ENCODE measurements at places on chromosomes 5 and 9.
A peak's percentile ranks its signal among the peaks of the same experiment; 100 is the strongest.

GRCh38 chr9:237858-238345, 23.2 kb downstream of the DOCK8 start:
- DNase-seq, result no peak

DNA sequence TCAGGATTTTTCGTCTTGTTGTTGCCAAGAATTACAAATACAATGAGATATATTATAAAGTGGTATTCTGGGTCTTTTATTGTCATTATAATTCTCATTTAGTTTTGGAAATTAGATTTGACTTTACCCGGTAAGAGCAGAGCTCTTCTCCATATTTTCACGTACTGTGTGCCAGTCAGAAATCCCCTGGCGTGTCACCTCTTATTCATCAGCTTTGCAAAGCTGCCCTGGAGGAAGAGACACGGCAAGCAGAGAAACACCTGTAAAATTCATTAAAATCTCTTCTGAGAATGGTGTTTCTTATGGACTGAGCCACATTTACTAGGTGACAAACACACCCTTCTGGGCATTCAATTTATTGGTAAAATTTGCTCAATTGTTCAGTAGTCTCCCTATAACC, 440.4 kb downstream of the HINT1 start:
- no peak for DNase-seq

DNA sequence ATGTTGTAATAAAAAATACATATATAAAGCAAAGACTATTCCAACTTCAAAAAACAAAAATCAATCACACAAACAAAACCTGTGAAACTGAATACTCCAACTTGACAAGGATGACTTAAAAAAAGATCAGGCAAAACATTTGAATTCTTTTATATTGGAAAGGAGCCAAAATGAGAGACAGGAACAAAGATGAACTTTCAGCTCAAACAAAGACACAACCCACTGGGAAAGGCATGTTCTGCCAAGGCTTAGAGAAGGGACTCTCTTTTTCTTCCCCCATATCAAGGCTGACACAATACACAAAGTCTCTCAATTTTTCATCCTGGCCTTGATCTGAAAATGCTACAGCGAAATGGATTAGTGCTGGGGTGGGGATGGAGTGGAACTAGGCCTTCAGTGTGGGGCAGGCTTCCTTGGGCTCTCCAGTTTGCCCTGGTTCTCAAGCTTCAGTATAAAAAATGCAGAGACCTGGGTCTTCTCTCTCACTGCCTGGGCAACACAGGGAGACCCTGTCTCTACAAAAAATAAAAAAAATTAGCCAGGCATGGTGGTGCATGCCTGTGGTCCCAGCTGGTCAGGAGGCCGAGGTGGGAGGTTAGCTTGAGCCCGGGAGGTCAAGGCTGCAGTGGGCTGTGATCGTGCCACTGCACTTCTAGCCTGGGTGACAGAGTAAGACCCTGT, 11.6 kb upstream of the FAM169A start:
- no peak for DNase-seq

DNA sequence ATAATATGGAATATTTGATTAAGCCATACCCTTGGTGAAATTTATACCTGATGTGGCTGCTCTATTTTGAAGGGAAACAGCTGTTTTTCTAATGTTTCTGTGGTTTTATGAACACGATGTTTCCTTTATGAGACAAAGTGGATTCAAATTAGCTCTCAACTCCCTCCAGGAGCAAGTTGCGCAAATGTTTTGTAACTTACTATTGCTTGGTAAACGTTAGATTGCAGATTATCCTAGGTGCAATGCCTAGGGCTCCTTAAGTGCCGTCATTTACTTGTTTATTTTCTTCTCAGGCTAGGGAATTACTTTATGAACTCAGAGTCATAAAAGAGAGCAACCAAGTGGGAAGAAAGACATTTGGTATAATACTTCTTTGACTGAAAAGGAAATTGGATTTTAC, 763.1 kb downstream of the TAF11L14 start:
- no peak for DNase-seq

DNA sequence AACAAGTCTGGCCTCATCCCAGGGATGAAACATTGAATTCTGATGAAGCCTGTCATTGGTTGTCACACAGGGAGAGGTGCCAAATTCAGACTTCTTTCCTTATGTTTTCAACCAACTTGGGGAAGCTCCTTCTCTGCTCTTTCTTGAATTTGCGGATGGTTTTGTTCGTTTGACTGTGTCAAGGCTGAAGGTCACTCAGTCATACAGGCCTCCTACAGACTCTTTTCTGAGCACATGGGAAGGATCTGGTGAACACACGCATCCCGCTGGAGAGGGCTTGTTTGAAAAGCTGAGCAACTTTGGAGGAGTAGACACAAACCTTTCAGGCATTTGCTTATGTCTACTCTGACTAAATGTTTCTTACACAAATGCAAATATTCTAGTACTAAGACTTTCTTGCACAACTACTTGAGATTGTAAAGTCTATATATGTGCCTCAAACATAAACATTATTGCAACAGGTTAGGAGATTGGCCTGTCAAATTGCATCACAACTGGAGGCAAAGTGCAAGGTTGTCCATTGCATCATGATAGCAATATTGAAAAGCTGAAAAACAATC, 151.5 kb upstream of the NR3C1 start:
- no peak for DNase-seq

- DNase-seq, result no peak
These were observed 353.4 kb upstream of the PANK3 start for GRCh38 chr5:168932400-168933189.

GRCh38 chr9:133935328-133936005, 56.7 kb downstream of the VAV2 start:
- no peak for DNase-seq

- no peak for DNase-seq
These were observed 1161.7 kb upstream of the DMAC1 start for GRCh38 chr9:8961186-8961851.

GRCh38 chr5:14753292-14753691, 88.8 kb downstream of the OTULIN start:
- no peak for DNase-seq

DNA sequence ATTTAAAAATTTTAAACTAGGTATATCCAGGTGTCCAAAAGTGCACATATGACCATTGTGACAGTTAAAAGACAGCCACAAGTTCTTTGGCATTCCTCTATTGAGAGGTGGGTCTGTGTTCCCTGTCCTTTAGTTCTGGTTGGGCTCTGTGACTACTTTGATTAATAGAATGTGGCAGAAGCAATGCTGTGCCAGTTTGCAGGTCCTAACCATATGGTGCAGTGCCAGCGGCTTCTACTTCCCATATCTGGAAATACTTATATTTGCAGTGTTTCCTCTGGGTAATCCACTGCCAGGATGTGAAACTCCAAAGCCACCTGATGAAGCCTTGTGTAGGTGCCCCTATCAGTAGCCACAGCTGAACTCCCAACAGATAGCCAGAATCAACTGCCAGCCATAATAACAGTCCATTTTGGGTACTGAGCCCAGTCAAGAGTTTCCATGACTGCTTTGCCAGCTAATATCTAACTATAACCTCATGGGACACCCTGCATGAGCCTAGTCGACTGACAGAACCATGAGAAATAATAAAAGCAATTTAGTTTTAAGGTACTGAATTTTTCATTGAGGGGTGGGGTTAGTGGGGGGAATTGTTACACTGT, 361.0 kb upstream of the SEMA6A start:
- no peak for DNase-seq

- DNase-seq, result no peak
These were observed 36.3 kb downstream of the ERGIC1 start for GRCh38 chr5:172870291-172870714.

DNA sequence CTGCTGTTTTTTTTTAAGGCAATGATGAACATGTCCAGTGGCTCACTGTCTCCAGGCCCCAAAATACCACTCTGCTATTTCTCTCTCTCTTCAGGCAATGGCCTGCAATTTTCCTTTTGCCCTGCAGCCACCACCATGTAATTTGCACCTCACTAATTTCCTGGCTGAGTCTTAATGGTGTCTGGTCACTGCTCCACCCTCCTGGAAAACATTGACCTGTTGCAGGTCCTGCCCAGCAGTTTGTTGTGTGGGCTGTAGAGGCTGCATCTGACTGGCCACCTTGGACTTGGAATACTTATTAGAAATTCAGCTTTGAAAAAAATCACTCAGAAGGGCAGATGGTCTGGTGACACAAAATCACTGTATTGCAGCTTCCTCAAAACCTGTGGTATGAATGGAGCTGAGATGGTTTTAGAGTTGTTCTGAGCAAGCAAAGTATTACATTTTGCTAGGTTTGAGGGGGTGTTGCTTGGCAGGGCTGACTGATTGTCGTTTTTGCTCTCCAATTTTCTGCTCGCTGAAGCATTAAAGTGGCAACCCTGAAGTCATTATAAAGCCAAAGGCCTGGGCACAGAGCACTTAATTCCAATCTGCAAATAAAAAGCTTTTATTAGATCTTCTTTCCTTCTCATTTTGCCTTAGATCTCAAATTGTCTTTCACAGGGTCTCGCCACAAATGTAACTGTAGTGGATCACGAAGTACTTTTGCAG, 134.8 kb downstream of the TMEM174 start:
- peak; percentile 56 for DNase-seq

DNA sequence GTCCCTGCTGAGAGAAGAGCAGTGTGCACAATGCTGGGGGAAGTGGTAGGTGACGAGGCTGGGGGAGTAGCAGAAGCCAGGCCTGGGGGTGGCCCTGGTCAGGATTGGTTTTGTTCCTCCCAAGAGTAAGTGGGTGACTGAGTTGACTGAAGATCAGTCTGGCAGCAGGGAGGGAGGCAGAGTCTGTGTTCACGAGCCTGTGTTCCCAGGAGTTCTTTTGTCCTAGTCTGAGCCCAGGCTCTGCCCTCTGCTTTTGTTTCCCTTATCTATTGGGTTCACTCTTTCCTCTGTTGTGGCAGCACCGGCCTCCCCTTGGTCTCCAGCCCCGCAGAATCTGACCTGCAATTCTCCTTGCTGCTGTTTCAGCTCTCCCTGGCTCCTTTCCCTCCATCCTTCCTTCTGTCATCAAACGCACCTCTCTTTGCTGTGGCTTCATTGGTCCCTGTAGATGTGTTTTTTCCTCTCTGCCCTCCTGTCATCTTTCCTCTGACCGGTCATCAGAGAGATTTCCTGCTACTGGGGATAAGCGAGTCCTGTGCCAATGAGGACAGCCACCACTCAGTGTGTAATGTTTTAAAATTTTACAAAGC, 607.4 kb downstream of the KIF4B start:
- DNase-seq, result no peak

GRCh38 chr9:114504341-114505186, 709 bp downstream of the WHRN start:
- DNase-seq, result peak; percentile 34

DNA sequence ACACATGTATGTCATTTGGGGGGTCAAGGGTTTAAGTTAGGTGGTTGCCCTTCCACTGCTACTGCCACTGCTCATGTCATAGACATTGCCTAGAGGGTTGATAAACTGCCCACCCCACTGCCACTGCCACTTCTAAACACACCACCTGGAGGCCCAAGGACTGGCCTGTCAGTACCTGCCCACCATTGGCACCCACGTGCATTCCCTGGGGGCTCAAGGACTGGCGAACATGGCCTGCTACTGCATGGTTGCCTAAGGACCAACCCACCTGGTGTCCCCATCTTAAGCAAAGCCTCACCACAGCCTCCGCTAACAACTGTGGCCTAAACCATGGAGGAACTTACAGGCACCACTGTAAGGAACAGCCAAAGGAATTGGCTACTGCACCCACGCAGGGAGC, 185.6 kb upstream of the TLX3 start:
- DNase-seq, result no peak

- no peak for DNase-seq
These were observed 596 bp downstream of the SLC28A3 start for GRCh38 chr9:84339962-84340361.

GRCh38 chr5:6586647-6587042, 46.2 kb downstream of the NSUN2 start:
- no peak for DNase-seq

DNA sequence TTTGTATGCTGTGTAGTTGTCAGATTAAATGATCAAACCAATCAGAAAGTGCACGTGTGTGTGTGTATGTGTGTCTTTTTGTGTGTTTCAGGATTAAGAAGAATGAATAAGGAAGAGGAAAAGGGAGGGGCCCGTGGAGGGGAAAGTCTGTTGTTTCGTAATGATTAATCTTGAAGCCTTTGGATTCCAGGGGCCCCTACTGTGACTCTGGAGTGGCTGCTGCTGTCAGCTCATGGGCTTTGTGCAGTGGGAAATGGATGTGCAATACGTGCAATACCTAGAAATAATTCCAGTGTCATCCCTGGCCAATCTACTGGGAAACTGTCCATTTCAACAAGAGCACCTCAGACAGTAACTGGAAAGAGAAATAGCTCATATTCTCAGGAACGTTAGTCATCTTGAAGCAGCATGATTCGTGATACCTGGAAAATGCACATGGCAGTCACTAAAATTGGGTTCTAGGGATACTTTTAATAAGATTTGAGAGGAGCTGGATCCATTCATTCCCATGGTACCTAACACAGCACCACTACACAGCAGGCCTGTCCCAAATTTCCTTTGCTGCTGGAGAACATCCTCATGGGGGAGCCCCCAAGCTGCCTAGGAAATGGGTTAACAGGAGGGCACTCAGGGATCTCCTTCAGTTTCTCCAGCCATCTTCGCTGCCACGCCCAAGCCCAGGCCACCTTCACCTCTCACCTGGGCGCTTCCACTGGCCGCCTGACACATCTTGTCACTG, 186.3 kb downstream of the NR3C1 start:
- no peak for DNase-seq

DNA sequence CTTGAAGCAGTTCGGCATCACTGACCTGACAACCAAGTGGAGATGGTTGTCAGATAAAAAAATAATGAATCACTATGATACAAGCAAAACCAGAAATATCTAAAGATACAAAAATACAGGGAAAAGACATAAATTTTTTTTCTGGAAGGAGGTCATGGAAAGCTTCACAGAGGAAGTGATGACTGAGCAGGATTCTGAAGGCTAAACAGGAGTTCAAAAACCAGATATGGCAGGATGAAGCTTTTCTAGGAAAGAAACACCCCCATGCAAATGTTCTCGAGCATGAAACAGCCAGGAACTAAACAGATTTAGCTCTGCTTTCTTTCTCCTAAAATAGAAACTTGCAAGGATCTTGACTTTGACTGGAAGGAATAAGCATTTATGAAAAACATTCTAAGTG, 60.7 kb upstream of the IFNE start:
- DNase-seq, result no peak

- no peak for DNase-seq
These were observed 101.9 kb downstream of the SLC28A3 start for GRCh38 chr9:84238652-84239051.

DNA sequence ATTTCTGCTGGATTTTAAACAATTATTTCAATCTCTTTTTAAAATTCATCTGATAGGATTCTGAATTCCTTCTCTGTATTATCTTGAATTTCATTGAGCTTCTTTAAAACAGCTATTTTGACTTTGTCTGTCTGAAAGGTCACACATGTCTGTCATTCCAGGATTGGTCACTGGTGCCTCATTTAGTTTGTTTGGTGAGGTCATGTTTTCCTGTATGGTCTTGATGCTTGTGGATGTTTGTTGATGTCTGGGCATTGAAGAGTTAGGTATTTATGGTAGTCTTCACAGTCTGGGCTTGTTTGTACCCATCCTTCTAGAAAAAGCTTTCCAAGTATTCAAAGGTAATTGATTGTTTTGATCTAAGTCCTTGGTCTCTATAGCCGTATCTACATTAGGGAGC, 39.1 kb downstream of the DENND4C start:
- no peak for DNase-seq

- no peak for DNase-seq
These were observed 14.0 kb downstream of the OR13J1 start for GRCh38 chr9:35856206-35856605.
